Stimulated activated CD4-positive, alpha-beta T cell treated with anti-CD3 and anti-CD28 coated beads, TNF-alpha, amount 100 ng/mL, for 48 hours (primary cell): ENCODE measurements at places on chromosomes 5 and 9.

DNA sequence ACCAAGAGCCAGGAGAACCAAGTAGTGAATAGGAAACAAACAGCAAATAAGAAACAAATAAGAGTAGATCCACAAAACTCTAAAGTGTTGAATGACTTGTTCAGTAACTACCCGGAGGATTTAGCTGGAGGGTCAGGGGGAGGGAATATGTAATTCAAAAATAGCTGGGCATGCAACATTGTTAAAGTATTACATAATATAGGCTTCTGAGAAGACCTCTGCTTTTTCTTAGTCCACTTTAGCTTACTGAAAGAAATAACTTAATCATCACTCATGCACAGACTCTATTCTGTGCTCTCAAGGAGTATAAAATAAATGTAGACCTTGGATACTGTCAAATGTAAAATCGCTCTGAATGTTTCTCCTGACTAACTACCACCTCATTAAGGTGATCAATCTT is 183.2 kb upstream of the POU5F2 start:
- DNase-seq = no peak

- DNase-seq = no peak
Observed at GRCh38 chr5:148986636-148987035, 76.2 kb downstream of the SH3TC2 start.

- DNase-seq = no peak
Observed at GRCh38 chr9:110714314-110714713, 45.7 kb downstream of the MUSK start.

DNA sequence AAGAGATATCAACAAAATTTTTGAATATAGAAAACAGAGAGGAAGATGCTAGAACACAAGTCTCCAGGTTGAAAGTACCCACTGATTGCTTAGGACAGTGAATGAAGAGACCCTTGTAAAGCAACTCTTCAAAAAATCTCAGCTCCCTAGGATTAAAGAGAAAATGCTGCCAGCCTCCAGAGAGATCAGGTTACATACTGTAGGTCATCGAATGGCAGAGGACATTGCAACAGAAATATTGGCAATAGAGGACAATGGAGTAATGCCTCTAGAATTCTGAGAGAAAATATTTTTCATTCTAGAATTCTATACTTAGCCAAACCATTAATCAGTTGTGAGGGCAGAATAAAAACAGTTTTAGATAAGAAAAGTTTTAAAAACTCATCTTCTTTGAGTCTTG is 43.1 kb upstream of the ELL2 start:
- no peak for DNase-seq

DNA sequence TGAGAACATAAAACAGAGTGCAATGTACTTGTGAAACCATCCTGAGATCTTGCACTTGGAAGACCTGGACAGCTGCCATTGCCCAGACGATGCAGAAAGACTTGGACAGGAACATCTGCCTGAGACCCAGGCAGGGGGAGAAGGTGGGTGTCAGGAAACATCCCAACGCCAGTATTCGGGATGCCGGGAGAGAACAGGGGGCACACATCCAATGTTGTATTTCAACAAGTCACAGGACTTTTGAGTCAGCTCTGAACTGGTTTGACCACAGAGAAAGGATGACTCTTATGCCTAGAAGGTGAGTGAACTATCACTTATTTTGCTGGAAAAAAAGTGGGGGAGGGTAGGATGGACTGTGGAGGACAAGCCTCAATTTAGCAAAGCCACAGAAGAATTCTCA is 124.6 kb downstream of the ROR2 start:
- DNase-seq = no peak

- no peak for DNase-seq
Observed at GRCh38 chr9:92735636-92736562, 28.7 kb downstream of the BICD2 start.

DNA sequence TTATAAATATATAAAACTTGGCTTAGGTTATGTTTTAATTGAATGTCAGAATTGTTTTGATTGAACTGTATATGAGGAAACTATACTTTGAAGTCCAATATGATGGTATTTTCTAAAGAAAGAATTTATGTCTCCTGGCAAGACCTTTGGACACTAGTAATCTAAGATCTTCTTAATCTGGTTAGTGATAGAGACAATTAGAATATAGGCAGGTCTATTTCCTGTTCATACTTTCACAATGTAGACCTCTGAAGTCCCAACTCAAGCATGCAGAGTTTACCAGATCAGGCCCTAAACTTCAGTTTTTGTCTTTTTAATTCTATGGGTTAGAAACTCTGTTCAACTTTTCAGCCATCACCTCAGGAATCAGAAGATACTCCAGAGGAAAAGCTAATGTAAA is 6.9 kb upstream of the TMEM161B start:
- DNase-seq = no peak

DNA sequence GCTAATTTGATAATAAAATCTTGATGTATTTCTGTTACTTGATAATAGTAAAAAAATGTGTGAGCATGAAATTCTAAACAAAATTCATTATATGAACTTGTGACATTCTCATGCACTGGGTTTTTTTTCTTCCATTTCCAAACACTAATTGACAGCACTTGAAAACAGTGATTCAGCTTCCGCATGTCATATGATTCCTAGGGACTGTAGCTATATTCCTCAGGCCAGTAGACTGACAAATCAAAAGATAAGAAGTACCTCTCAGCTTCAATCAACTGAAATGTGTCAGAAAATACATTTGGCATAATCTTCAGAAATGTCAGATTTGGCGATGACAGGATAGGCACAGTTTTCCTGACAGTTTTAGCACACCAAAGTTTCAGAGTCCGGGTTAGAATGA is 52.5 kb downstream of the EFNA5 start:
- DNase-seq = no peak

- no peak for DNase-seq
Observed at GRCh38 chr9:132910376-132910775, 31.7 kb downstream of the SPACA9 start.

DNA sequence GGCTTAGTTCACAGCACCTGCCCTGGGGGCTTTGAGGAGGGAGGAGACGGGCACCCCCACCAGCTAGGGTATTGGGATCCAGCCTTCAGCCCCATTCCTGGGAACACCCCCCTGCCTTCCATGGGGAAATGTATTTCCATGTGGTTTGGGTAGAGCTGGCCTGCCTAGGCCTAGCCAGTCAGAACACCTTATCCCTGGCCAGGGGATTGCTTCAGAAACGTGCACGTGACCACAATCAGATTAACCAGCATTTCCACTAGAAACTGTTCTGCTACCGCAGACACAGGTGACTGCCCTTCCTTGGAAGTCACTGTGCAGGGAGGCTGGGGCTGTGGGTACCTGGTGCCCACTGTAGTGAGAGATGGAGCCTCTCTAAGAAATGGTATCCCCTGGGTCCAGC is 14.0 kb downstream of the BBLN start:
- no peak for DNase-seq
